Adrenal gland (tissue), 19 donors: ENCODE measurements at places on chromosomes 5 and 9. TPM values are rescaled to one million over a fixed set of nuclear protein-coding genes. Genes with fewer than 3 reads are reported as not detected.

Gene RAB3C
- total RNA-seq = 2.2 TPM

Gene FOXD4
- total RNA-seq = 0.88 TPM

Gene F12
- total RNA-seq = 0.69 TPM

Gene OTP
- total RNA-seq = not detected

Gene HNRNPH1
- total RNA-seq = 321 TPM

Gene FOXD4L3
- not detected for total RNA-seq

Gene NMUR2
- total RNA-seq = not detected

Gene LMX1B
- total RNA-seq = not detected

Gene KIF12
- total RNA-seq = 0.18 TPM

Gene SMIM33
- total RNA-seq = not detected

Gene PCDHB5
- 4.7 TPM for total RNA-seq

Gene IFNA21
- not detected for total RNA-seq

DNA sequence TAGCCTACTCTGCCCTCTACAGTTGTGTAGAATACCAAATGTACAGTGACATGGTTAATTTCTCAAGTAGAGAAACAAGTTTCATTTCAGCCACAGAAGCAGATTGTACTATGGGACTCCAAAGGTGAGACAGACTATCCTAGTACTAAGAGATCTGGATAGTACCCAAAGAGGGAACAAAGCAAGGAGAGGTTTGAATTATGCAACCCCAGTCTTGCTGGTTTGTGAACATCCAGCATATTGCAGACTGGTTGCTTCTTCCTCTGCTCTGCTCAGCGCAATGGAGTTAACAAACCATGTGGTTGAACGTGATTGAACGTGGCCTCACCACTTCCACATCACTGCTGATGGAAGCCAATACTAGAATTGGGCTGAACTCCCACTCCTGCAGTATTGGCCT lies 43.3 kb upstream of the ALDOB start:
- DNase-seq = no peak

DNA sequence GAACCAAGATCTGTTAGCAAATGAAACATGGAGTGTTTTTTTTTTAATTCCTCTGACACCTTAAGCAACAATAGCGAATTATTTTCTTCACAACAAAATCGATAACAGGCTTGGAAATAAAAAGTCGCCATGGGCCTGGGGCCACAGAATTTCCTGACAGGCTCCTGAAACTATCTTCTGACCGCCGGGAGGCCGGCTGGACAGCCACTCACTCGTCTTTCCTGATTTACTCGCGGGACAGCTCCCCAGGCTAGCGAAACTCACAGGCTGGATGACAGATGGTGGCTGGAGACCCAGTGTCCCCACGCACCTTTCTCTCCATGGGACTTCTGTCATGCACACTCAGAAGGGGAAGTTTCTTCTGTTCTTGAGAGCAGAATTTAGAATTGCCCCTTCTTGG lies 143.3 kb upstream of the IRX2 start:
- no peak for DNase-seq

GRCh38 chr9:137168573-137168903 lies 1.3 kb downstream of the LRRC26 start:
- no peak for DNase-seq

GRCh38 chr5:169637549-169638121 lies 560 bp downstream of the DOCK2 start:
- DNase-seq = no peak

- DNase-seq = no peak
These were observed 672.8 kb downstream of the ACTL7B start for GRCh38 chr9:108182950-108183381.

GRCh38 chr9:109705515-109705914 lies 74.5 kb upstream of the PALM2AKAP2 start:
- no peak for DNase-seq

DNA sequence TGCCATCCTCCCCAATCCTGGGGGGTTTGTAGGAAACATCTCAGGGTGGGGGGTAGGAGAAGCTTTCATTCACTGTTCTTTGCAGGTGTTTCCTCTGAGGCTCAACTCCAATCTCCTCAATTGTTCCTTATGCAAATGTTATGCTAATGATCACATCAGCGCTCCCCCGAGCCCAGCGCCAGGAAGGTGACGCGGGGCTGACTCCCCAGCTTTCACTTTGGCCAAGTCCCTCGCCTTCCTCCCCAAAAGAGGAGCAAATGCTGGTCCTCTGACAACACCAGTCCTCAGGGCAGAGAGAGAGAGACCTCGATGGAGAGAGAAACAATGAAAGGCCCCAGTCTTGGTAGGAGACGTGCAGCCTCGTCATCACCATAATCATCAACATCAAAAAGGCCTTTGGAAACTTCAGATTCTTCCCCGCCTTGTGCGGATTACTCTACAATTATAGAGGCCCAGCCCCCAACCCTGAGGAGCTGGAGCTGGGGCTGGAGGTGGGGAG lies 39.1 kb downstream of the PCDH1 start:
- no peak for DNase-seq

DNA sequence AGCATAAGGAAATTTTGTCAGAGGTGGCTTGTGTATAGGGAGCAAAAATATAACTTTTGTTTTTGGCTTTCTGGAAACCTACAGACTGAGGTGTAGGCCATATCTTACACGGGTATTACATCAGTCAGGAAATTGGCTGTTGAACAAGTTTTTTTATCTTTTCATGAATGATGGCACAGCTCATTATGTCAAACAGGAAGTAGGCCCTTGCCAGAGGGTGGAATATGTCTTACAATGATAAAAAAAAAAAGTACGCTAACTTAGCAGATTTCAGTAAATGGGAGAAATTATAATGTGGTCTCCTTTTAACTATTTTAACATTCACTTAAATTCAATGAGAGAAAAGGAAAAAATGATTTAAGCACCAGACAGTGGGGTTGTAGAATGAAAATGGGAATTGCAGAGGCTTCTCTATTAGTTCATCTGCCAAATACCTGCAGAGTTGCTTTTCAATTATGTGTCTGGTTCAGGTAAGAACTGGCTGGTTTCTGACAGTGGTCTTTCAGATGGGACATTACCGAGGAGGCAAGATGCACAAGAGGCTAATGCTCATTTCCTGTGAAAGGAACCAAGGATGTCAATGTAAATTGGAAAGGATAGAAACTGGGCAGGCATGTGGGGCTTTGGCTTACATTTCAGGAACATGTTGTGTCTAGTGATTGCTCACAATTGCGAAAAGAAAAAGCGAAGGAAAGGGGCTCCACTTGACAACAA lies 169.9 kb downstream of the NNT start:
- DNase-seq = no peak

DNA sequence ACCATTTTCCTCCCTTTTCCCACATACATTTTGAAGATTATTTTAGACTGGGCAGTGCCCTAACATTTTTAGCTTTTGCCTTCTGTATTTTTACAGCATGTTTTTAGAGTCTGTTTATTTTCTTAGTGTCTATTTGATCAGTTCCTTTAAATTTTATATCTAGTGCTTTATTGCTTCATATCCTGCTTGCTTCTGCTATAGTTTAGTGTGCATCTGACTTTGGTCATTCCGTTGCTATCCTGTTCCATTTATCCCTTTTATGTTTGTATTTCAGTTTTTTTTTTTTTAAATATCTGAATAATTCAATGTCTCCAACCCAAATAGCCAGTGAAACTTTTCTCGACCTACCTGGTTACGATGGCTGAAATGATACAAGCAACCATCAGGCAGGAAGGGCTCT lies 203.8 kb downstream of the ARHGAP26 start:
- DNase-seq = no peak

GRCh38 chr9:14315875-14316601 lies 2.1 kb upstream of the NFIB start:
- peak; percentile 42 for DNase-seq

DNA sequence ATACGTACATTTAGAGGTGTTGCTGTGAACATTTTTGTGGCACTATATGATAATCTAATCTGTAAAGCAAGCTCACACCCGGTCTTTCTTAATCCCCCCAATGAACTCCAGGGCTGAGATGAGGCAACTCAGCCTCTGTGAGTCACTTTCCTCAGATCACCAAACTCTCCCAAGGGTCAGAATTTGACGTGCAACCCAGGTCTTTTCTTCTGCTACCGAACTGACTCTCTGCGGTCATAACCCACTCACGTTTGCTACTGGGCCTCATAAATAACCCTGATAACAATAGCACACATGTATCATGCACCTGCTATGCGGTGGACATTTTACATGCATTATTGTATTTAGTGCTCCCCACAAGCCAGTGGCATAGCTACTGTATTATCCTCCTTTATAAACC lies 153.1 kb downstream of the DROSHA start:
- DNase-seq = no peak

GRCh38 chr5:4019841-4020240 lies 424.2 kb downstream of the IRX1 start:
- DNase-seq = no peak

GRCh38 chr5:142811866-142812557 lies 41.8 kb downstream of the ARHGAP26 start:
- DNase-seq = no peak

GRCh38 chr9:4287386-4287785 lies 12.5 kb downstream of the GLIS3 start:
- DNase-seq = no peak

DNA sequence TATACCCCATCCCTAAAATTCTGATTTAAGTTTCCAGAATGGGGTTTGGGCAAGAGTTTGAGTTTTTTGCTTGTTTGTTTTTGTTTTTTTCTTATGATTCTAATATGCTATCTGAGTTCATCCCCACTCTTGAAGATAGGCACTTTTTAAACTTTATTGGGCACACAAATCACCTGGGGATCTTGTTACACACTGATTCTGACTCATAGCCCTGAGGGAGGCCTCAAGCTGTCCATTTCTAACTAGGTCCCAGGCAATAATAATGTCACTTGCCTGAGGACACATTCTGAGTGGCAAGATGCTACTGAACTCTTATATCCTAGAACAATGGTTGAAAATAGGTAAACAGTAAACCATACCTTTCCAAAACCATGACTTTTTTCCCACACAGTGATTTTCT lies 22.8 kb upstream of the ABLIM3 start:
- DNase-seq = no peak

- no peak for DNase-seq
These were observed 1059.8 kb upstream of the DMAC1 start for GRCh38 chr9:8859416-8859815.

GRCh38 chr5:52360985-52361384 lies 426.7 kb upstream of the ITGA1 start:
- no peak for DNase-seq

- no peak for DNase-seq
These were observed 16.8 kb upstream of the PHYKPL start for GRCh38 chr5:178249191-178249989.

DNA sequence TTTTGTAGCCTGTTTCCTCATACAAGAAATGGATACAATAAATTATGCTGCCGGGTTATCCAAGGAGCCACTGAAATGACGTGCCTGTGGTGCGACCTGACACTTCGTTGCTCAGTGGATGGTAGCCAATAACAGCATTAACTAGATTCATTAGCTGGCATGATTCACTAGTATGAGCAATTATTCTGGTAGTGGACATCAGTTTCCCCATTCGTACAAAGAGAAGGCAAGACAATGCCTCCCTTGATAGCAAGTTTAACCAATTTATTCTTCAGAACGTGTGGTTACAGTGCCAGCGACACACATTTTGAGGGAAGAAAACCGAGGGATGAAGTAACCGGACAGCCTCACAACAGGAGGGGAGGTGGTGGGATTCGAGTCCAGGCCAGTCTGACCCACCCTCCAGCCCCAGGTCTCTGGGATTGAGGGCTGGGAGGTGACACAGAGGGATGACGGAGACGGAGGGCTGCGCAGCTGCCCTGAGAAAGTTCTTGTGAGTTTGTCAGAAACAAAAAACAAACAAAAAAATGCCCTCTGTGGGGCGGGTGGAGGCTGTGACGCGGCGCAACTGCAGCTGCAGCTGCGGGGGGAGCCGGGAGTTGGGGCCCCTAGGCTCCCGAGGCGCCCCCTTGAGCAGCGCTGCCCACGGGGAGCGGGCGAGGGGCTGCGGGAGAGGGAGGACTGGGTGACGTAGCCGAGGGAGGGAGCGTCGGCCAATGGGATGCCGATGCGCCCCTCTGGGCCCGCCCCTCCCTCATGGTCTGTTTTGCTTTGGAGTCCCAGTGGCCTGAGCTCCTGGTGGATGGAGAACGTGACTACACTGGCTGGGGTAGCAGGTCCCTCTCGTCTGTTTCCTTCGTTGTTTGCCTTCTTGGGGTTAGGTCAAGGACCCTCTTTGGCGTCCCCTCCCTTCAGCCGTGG lies 10.9 kb downstream of the LHX2 start:
- DNase-seq = no peak

- no peak for DNase-seq
These were observed 28.3 kb downstream of the POU4F3 start for GRCh38 chr5:146366904-146367303.

DNA sequence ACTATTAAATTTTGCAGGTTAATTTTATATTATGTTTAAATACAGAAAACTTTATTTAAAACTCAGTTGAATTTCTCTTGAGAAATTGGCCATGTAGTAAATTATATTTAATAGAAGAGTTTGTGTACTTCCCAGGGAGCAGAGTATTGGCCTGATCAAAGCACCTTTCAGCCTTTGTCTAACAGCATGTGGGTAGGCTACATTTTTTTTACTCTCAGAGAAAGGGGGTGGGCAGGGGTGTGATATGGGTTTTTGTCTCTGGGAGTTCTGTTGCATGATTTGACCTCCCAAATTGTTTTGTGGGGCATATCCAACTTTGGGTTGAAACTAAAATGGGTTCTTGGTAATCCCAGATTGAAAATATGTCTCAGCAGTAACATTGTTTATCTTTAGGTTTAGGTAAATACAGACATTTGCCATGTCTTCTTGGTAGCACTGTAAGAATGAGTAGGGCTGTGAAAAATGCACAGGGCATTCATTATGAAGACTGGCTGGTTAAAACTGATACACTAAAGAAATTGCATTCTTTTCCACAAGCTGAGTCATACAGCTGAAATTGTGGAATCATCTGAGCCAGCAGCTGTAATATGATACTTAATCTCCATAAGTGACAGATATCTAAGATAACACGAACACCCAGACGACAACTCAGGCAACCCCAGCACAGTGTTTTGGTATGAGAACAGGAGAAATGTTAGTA lies 75.4 kb upstream of the CDKN2B start:
- peak; percentile 48 for DNase-seq

DNA sequence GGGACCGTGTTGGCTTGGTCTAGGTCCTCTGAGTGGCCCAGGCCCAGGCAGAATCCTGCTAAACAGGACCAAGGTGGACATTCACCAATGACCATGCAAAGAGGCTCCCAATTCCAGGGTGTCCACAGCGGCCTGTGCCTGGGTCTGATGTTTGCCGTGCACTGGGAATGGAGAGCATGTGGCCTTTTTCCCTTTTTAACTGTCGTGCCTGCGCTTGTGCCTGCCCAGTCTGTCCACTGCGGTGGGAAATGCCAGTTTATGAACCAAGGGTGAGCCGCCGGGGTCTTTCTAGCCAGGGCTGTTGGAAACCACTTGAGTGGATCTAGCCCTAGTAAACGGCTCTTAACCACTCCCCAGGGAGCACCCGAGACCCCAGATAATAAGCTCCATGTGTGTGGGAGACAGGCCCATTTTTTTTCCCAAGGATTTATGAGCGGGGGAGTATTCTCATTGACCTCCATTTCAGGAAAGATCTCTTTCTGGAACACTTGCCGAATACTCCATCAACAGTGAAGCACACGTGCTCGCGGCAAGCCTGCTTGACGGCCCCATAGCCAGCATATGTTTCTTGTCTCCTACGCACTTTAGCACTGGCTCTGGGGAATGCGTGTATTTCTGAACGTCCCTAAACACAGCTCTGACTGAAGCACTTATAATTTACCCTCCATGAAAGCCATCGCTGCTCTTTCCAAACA lies 93.2 kb upstream of the PHYKPL start:
- peak; percentile 8 for DNase-seq
